ENCODE measurements at places on chromosomes 5 and 9.

DNA sequence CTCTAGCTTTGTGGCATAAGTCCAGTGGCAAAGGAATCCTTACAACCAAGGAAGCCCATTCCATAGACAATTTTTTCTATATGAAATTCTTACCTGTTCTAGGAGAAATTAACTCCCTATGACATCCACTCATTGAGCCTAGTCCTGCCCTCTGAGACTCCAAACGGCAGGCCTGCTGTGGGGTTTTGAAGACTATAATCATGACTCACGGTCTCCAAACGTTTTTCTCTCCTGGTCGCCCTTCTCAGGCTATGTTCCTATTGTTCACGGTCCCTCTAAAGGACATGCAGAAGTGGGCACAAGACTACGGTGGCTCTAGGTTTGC lies 611 bp downstream of the EXOSC3 start:
- DNase-seq = no peak

DNA sequence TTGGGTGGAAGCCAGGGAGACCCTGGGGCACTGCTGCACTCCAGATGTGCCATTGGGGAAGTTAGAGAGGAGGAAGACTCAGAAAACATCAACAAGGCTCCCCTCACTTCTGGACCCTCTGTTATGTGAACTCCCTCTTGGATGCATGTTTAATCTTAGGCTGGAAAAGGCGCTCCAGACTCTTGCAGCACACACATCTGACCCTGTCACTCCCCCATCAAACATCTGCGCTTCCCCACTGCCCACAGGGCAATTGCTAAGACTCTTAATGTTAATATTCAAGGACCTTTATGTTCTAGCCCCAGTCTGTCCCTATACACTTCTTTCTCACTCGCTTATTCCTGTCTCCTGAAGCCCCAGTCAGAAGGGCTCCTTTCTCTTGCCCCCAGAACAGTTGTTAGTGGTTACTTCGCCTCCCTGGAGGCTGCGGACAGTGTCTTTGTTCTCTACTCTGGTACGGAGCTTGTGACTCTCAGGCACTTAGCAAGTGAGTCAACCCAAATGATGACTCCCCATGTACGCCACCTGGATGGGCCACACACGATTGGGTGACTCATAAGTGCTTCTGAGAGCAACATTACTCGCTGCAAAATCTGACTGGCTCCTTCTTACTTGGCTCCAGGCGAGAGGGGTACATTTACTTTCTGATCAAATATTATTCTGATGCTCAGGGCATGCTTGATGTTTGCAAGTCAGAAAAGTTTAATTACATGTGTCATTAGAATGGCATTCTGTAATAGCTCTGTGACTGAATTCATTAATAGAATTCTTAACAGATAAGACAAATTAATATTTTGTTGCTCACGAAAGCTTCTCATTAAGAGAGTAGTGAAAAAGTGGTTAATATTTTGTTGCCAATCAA lies 193.6 kb downstream of the HSPA4 start:
- no peak for DNase-seq

DNA sequence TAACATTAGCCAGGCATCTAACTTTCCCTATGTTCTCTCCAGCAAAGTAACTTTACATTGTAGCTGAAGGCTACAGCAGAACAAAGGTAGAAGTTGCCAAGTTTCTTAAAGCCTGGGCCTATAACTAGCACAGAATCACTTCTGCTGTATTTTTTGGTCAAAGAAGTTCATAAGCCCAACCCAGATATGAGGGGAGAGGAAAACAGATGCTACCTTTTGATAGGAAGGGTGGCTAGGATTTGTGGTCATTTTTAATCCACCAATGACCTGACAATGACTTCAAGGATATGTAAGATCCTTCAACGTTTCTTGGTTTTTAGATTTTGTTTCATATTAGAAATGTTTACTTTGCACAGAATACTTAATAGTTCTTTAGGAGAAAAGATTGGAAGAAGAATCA lies 64.2 kb upstream of the RANBP3L start:
- no peak for DNase-seq

GRCh38 chr5:52077941-52078815 lies 694.9 kb downstream of the ISL1 start:
- no peak for DNase-seq

DNA sequence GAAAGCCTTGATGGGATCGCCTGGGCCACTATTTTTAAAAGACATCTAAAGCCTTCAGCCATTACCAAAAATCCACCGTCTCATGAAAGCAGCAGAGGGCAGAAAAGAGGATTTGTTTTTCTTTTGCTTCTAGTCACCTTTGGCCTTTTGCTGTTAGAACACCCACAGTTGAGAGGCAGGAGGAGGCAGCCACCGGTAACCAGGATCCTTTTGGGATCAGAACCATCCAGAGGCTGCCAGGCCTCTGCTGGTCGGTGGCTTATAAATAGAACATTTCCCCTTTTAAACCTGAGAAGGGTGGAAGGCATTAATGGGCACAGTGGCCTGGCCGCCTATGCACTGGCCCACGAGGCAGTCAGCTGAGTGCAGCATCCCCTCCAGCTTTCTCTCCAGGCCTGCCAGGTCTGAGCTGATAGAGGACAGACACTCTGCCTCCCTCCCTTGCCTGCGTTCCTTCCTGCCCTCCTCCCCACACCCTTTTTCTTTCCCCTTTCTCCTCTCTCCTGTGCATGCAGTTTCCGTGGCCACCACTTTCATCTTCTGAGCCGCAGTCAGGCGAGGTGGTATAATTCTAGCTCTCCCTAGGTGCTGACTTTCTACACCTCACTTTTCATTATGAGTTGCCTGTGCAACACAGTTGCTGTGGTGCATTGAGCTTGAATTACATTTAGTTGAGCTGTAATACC lies 253.4 kb downstream of the ARHGAP26 start:
- DNase-seq = peak; percentile 55

- no peak for DNase-seq
Measured at GRCh38 chr5:137368651-137369050, 130.5 kb downstream of the SPOCK1 start.

GRCh38 chr5:56169281-56169680 lies 63.8 kb downstream of the ANKRD55 start:
- DNase-seq = no peak

DNA sequence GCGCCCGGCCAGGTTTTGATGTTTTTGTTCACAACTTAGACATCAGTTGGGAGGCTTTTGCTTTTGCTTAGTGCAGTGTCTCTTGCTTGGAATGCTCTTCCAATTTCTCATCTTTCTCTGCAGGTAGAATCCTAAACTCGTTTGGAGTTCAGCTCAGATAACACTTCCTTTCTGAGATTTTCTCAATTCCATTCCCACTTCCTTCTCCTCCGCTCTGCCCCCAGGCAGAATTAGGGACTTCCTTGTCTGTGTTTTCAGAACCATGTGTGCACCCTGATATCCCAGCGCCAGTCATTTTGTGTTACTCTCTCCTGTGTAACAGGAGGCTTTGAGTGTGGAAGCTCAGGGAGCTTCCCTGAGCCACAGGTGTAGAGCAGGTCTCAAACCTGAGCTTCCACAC lies 171.0 kb downstream of the INSYN2B start:
- no peak for DNase-seq

- no peak for DNase-seq
Measured at GRCh38 chr9:6415266-6415665, 2.3 kb downstream of the UHRF2 start.

GRCh38 chr9:124559871-124560270 lies 52.7 kb upstream of the NR5A1 start:
- DNase-seq = no peak

GRCh38 chr9:114240647-114241558 lies 82.0 kb upstream of the ORM1 start:
- no peak for DNase-seq

GRCh38 chr5:180976518-180976917 lies 12.1 kb upstream of the BTNL3 start:
- DNase-seq = no peak

DNA sequence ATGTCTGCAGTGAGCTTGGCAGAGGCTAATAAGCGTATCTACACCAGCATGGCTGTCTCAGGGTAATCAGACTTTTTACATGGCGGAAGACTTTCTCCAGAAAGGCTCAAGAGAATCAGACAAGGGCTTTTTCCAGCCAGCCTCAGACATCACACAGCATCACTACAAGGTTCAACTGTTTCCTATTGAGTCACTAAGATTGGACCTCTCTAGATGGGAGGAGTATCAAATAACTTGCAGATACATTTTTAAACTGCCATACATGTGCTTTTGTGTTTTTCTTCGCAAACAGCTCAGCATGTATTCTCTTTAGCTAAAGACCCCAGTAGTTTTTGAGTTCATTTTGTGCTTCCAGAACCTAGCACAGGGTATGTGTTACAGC lies 22.9 kb upstream of the PIK3R1 start:
- DNase-seq = no peak

DNA sequence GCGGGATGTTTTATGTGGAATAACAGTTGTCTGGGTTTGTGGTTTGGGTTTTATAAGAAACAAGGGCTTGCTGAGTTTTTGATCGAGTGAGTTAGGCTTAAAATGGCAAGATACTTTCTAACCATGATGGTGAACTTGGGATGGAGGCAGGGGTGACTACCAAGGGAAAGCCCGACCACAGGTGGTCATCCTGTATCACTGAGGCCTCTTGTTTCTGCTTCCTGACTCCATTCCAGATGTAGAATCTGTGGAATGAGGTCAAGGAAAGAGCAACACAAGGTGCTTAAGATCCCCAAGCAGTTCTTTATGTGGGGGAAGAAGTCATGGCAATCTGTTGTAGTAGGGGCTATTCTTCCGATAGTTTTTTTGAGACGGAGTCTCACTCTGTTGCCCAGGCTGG lies 122.3 kb downstream of the GOLPH3 start:
- no peak for DNase-seq

GRCh38 chr9:116549061-116549664 lies 137.9 kb upstream of the TRIM32 start:
- DNase-seq = no peak

- no peak for DNase-seq
Measured at GRCh38 chr5:53463909-53464621, 16.4 kb upstream of the FST start.

DNA sequence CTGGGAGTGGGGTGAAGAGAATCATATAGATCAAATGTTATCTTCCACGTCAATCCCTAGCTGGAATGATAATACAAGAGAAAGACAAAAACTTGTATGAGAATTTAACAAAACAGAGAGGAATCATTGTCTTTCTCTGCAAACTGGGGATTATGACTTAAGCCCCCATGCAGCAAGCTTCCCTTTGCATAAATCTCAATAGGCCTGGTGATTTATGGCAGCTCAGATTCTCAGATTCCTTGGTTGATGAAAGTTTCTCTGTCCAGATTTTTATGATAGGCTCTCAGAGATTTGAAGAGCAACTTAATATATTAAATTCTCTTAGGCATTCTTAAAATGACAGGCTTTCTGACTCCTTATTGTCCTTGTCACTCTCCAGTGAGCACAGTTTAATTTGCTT lies 56.0 kb downstream of the RASGRF2 start:
- DNase-seq = no peak

- no peak for DNase-seq
Measured at GRCh38 chr5:156295431-156295830, 31.5 kb upstream of the SGCD start.

- DNase-seq = no peak
Measured at GRCh38 chr5:52783226-52783959, 4.3 kb upstream of the ITGA1 start.

GRCh38 chr5:102700916-102701315 lies 54.2 kb upstream of the PAM start:
- DNase-seq = no peak

DNA sequence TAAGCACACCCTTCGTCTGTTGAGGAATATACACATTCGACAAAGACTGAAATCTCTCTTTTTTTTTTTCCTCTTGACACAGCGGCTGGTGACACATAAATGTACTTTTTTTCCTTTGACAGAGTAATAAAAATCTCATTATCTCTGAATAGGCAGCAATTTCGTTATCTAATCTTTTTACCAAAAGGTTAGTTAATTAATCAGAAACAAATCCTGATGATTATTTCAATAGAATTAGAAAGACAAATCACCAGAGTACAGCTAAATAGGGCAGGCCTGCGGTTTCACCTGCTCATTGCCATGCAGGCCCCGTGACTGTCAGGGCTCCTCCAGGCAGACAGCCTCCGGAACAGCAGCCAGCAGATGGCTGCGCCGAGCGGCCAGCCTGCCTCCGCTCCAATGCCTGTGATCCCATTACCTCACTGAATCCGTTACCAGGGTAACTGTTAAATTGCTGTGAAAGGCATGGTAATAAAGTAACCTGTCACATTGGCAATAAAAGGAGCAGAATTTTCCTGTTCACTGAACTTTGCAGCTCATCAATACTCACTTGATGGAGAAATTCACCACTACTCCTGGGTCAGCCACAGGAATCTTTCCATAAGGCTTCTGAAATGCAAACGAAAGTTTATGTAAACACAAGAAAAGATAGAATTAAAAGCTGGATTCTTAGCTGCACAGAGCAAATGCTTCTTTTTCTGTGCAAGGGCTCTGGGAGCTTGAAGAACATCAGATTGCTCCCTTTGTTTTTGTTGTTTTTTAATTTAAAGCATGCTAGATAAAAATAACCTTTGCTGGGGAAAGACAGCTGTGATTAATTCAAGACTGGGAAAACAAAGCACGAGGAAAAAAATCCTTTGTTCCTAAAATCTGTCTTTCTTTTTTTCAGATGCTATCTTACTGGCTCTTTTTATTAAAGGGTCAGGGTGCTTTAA lies 666.4 kb upstream of the ZNF608 start:
- DNase-seq = no peak

GRCh38 chr5:152358861-152359568 lies 46.1 kb downstream of the NMUR2 start:
- no peak for DNase-seq

DNA sequence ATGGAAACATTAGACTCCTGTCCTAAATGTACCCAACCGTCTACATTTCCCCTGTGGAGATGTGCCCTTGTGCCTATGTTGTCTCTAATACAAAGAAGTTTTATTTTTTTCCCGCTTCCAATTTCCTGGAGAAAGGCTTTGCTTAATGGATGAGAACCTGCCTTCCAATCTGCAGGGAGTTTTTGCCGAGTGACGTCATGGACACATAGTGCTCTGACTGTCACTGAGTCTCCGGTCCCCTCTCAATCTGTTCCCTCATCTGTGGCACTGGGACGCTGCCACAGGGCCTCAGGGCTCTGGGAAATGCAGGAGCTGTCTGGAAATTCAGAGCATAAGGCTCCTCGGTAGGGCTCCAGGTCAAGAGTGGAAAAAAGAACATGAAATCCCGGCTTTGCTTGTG lies 144.8 kb downstream of the PDZD2 start:
- DNase-seq = no peak

DNA sequence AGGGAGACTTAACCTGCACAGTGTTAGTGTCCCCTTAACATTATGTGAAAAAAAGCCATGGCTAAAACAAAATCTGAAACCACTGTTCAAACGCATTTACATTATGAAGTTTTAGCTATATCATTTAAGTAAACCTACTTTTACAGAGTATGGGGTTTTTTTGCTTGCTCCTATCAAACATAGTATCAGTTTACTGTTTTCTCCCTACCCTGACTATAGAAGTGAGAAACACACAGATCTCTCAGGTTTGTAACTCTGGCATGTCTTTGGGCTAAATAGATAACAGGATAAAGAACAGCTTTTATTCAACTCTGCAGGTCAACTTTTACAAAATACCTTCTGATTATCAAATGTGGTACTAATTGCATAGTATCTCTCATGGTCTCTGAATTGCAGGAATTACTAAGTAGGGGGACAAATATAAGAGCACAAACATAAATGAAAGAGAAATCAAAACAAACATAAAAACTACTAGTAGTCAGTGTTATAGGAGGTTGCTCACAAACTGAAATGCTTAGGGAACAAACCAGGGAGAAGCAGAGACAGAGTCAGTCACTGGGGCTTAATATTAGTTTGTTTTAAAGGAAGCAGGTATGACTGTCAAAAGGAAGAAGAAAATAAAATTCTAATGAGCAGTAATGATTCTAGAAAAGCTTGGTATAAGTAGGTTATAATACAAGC lies 155.8 kb downstream of the MLLT3 start:
- no peak for DNase-seq

- DNase-seq = no peak
Measured at GRCh38 chr9:109229682-109230081, 62.6 kb upstream of the FRRS1L start.
